ENCODE measurements at places on chromosomes 2 and 18.

DNA sequence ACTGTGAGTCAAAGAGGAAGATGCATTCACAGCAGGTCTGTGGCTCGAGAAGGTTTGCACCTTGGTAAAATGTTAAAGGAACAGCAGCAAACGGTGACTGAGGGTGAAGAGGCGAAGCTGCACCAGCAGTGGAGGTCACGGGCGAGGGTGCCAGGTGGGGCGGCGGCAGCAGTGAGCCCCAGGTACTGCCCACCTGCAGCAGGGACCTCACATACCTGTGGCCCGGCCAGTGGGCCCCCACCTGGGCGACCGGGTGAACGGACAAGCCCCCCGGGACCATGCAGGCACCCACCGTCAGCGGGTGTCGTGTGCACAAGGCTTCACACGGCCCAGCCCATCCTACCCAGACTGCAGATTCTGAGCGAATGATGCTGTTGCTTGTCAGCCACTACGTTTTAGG is 23.6 kb upstream of the KCNG2 start:
- no peak for DNase-seq

- peak; percentile 61 for DNase-seq
These were observed 40.1 kb upstream of the TAF1B start for GRCh38 chr2:9803023-9803805.

GRCh38 chr2:150485114-150485870 is 2.2 kb downstream of the RND3 start:
- peak; percentile 71 for DNase-seq

GRCh38 chr18:5309888-5310470 is 14.5 kb upstream of the ZBTB14 start:
- DNase-seq, result no peak

- no peak for DNase-seq
These were observed 190.9 kb upstream of the FOSL2 start for GRCh38 chr2:28201671-28202180.

DNA sequence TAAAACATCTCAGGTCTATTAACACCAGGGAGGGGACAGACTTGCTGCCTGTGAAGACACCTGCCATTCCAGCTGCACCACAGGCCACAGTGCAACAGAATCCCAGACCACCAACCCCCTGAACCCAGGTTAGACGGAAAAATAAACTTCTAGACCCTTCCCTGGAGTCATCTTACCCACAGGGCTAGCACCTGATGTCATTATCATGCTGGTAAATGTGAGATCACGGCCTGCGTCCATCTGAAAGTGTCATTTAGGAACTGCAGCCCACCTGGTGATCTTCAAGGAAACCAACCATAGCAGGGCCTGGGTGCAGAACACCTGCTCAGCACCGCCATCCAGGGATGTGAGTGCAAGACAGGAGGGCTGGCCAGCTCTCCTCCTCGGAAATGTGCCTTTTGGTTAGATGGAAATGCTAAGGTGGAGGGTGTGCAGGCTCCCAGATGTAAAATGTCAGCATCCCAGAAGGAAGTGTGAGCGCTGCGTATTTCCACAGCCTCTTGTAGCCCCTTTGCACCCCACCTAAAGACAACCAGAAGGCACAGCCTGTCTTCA is 80.8 kb downstream of the PTGR3 start:
- DNase-seq, result no peak

- no peak for DNase-seq
These were observed 467.4 kb upstream of the FANCL start for GRCh38 chr2:58708565-58708964.

GRCh38 chr2:197075281-197075680 is 148.8 kb upstream of the PGAP1 start:
- DNase-seq, result no peak

DNA sequence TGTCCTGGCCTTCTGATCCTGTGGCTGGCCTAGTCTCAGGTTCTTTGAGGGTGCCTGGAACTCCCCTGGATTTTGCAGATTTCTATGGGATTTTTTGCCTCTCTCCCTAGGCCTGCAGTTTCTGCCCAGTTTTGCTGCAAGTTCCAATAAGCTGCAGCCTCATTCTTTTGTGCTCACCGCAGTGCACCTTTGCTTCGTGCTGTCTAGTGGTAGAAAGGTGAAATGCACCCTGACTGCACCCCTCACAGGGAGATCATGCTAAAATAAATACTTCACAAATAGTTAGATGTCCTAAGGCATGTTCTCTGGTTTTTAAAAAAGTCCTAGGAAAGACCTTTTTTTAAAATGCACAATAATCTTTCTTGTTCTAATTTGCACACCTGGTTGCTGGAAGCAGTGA is 72.5 kb downstream of the GNAL start:
- DNase-seq, result no peak

DNA sequence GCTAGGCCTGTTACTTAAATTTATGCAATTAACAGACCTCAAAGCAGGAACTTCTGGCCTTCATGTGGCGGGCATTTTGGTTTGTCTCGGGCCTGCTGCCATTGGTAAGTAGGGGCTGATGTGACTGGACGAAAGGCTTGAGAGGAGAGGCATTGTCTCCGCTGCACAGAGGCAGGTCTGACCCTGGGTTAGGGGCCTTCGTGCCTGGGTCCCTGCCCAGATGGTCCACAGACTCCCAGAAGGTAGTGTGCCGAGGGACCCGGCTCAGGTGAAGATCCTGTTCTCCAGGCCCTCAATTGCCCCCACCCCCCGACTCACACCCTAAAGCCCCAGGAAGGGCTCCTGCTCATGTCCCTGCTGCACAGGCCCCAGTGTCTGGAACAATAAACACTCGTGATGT is 764.9 kb downstream of the TMEM182 start:
- DNase-seq, result no peak
